ENCODE measurements at places on chromosomes 5 and 9. TPM values are rescaled to one million over a fixed set of nuclear protein-coding genes. Genes with fewer than 3 reads are reported as not detected.
A peak's percentile ranks its signal among the peaks of the same experiment; 100 is the strongest.

Gene ASB6
- total RNA-seq: 14.4 TPM

Gene C9orf50
- 0.17 TPM for total RNA-seq

Gene BHMT
- total RNA-seq: 0.17 TPM

Gene TTC1
- total RNA-seq: 41.6 TPM

DNA sequence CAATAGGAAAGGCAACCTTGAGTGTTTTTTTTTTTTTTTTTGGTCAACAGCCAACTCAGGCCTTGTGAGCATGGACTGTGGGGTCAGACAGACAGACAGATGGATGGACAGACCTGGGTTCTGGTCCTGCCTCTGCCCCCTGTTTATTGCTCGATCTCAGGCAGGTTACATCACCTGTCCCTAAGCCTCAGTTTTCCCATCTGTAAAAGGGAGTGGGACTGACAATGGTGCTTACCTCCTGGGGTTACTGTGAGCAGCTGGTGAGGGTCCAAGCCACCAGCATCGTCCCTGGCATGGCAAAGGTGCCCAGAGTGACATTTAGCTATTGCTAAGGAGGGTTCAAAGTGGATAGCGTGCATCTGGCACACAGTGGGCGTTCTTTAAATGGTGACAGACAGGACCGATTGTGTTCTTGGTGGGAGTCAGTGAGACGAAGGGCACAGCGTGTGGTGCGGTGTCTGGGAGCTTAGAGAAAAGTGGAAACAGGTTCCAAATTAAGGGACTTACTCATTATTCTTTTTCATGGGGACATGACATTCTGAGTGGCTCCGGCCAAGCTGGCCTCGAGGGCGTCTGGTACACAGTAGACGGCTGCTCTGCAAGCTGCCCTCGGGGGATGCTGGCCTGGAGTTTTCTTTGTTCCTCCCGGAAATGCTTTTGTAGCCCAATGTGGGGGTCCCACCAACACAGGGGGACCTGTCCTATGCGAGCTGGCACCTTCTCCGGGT lies 72.1 kb downstream of the COL27A1 start:
- H3K27ac ChIP-seq: no peak overlapping the region
- DNase-seq: no peak
- H3K27me3 ChIP-seq: no peaks in the 10 kb centered on the region
- H3K4me3 ChIP-seq: no peak overlapping the region

GRCh38 chr9:35570709-35571504 lies 34.2 kb upstream of the TESK1 start:
- no peaks in the 10 kb centered on the region for H3K36me3 ChIP-seq
- no peak overlapping the region for H3K27ac ChIP-seq
- no peak for DNase-seq
- peaks cover 3% of the 10 kb centered on the region for H3K27me3 ChIP-seq

DNA sequence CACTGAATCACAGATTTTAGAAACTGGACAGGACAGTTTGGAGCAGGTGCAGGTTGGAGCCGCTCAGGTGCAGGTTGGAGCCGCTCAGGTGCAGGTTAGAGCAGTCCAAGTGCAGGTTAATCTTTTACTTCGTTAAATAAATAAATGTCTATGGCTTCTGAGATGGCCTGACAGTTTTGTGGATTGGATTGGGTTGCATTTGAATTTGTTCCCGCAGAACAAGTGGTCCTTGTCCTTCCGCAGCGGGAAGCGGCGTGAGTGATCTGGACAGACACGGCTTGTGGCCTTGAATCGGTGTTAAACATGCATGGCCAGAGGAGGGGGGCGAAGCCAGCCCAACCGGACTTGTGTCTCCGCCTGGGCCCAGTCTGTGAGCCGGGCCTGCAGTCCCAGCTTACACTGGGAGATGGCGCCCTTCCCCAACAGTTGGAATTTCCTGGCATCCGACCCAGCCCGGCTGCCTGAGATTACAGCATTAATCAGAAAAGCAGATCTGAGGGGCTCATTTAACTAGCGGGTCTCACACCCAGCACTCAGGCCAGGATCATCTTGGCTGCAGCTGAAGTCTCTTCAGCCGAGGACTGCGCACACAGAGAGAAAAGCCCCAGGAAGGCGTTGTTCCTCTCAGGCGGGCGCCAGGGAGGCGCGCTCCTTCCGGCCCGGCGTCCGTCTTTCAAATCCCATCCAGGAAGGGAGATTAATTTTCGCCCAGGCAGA lies 1.5 kb upstream of the OLFM1 start:
- H3K27me3 ChIP-seq: peaks cover 12% of the 10 kb centered on the region
- H3K4me1 ChIP-seq: no peaks in the 10 kb centered on the region
- H3K27ac ChIP-seq: no peak overlapping the region
- H3K36me3 ChIP-seq: no peaks in the 10 kb centered on the region
- peak; percentile 41 for DNase-seq

GRCh38 chr5:127839496-127840197 lies 136.5 kb downstream of the CCDC192 start:
- no peak for DNase-seq
- H3K4me3 ChIP-seq: no peak overlapping the region
- H3K4me1 ChIP-seq: no peaks in the 10 kb centered on the region

Measured in fibroblast of lung (primary cell).